ENCODE measurements at places on chromosomes 7 and 10.

DNA sequence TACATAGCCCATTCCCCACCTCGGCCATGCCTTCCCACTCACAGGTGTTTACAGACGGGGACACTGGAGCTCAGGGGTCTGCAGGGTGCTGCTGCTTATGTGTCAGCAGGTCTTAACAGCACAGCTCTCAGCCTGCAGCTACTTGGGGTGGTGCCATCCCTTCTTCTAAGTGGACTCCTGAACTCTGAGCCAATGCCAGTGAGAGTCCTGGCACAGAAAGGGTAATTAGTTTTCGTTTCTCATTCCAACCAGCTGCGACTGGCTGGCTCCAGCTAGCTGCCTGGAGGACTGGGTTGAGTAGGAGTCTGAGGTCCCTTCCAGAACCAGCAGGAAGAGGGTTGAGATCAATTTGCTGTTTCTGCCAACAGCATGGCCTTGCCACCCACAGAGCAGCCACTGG is 88.3 kb upstream of the AGK start:
- DNase-seq = no peak

DNA sequence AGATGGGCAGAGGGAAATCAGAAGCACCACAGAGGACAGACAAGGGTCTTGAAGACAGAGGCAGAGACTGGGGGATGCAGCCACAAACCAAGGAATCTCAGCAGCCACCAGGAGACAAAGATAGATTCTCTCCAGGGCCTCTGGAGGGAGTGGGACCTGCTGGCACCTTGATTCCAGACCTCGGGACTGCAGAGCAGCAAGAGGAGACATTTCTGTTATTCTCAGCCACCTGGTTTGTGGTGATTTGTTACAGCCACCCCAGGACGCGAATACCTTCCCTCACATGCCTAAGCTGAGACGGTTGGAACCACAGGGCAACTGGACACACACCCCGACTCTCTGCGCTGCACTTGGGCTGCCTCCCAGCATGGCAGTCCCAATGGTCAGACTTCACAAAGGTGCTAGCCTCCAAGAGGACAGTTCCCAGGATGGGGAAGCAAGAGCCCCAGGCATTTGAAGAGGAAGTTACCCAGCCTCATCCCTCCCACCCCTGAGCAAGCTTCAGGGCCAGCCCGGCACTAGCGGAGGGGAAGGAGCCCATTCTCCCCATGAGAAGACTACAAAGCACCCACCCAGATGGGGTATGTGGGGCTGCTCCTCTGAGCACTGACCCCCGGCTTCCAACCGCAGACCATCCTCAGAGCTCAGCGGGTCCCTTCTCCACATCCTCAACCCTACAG is 104.6 kb upstream of the INSIG1 start:
- no peak for DNase-seq

DNA sequence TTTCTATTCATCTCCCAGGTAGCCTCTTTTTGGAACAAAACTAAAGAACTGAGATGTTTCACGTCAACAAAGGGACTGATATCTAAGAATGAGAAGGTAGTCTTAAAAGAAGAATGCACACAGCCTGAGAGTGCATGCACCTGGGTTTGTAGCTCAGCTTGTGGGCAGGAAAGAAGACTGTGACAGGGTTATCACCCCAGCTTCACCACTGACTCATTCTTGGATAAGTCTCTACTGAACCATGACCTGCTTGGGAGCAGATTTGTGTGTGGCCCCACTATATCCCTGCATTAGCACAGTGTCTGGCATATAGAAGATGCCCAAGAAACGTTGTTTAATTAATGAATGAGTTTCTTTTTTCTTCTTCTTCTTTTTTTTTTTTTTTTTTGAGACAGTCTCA is 187.5 kb downstream of the GPAM start:
- DNase-seq = no peak

GRCh38 chr7:148664324-148664723 is 34.4 kb upstream of the CUL1 start:
- no peak for DNase-seq

GRCh38 chr7:32879460-32879859 is 12.1 kb downstream of the KBTBD2 start:
- DNase-seq = no peak

- no peak for DNase-seq
These were observed 62.1 kb downstream of the TPST1 start for GRCh38 chr7:66267249-66267648.
